Coronary artery (tissue), 2 donors: ENCODE measurements at places on chromosomes 6 and 20.
A peak's percentile ranks its signal among the peaks of the same experiment; 100 is the strongest.

- DNase-seq = peak; percentile 89
Measured at GRCh38 chr6:35370124-35370741, 27.9 kb downstream of the PPARD start.

- DNase-seq = no peak
Measured at GRCh38 chr20:30812739-30813411, 444.6 kb upstream of the DEFB115 start.

DNA sequence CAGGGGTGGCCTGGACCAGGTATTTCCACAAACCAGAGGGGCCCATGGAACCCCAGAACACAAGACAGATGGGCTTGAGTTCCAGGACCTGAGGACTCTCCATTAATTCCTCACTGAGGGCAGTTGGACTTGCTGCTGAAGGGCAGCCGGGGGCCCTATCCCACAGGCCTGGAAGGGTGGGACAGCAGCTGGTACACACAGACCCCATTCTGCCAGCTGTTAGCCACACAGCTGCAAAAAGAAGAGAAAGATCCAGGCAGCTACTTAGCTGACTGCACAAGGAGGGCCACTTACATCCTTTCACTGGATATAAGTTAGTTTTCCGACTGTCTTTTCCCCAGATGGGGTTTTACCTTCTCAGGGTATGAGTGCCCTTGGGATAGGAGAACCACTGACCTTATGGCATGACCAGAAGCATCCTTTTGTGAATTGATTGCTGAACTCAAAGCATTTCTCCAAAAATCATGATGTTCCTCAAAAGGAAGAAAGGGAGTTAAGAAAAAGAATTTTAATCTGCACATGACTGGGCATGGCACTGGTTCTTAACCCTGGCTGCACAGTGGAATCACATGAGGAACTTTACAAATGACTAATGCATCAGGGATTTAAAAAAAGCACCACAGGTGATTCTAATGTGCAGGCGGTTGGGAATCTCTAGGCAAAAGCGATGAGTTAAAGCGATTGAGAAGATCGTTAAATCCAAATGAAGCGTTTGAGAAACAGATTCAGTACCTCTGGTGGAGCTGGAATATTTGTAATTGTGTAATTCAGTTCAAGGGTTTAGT, 199.4 kb downstream of the TFAP2A start:
- no peak for DNase-seq

- no peak for DNase-seq
Measured at GRCh38 chr20:25319241-25320034, 71.2 kb downstream of the ABHD12 start.

DNA sequence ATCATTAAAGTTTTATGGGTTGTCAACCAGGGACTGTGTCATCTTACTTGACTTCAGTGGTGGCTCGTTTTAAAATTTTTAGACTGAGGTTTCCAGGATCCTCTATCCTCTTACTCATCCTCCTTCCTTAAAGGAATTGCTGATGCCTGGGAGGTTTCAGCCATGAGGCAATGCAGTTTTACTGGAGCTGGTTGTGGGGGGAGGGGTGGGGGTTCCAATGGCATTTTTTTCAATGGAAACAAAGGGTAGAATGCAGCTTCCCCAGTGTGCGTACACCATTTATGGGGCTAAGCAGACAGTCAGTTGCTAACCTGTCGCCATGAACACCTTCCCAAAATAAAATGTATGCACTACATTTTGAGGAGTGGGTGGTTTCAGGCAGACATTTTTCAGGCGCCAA, 88.0 kb downstream of the METTL24 start:
- DNase-seq = no peak

DNA sequence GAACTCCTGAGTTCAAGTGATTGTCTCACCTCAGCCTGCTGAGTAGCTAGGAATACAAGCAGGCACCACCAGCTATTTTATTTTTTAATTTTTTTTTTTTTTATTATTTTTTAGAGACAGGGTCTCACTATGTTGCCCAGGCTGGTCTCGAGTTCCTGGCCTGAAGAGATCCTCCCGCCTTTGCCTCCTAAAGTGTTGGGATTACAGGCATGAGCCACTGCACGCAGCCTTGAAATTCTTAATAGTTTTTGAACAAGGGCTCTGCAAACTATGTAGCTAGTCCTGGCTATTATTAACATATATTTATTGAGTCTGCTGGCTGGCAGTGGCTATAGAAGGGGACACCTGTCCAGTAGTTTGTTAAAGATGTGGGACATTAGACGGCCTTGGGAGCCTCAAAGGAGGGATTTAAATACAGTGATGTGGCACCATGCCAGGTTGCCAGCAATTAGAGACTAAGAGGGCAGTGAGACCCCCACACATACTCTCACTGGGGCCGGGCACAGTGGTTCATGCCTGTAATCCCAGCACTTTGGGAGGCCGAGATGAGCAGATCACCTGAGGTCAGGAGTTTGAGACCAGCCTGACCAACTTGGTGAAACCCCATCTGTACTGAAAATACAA, 21.1 kb upstream of the TAF8 start:
- no peak for DNase-seq

GRCh38 chr6:4506223-4506622, 270.0 kb upstream of the CDYL start:
- no peak for DNase-seq

DNA sequence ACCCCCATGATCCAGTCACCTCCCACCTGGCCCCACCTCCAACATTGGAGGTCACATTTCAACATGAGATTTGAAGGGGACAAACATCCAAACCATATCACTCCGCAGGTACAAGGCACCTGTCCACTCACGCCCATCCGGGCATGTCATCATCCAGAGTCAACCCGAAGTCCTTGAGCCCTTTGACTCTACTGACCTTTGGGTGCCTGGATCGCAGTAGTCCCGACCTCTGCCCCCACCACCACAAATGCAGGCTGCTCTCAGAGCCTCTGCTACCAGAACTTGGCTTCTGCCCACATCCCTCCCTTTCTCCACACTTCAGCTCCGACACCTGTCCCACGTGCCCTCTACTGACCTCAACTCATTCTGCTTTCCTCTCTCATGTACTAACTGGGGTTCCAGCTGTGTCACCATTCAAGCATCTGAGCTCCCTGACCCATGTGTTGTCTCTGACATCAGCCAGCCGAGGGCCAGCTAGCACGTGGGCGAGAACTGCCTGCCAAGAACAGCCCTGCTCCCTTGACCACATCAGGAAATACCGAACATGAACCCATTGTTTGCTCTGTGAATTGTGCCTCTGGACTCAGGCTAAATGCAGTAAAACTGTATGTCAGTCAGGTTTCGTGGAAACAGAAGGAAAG, 498.3 kb upstream of the SULF2 start:
- DNase-seq = peak; percentile 77

DNA sequence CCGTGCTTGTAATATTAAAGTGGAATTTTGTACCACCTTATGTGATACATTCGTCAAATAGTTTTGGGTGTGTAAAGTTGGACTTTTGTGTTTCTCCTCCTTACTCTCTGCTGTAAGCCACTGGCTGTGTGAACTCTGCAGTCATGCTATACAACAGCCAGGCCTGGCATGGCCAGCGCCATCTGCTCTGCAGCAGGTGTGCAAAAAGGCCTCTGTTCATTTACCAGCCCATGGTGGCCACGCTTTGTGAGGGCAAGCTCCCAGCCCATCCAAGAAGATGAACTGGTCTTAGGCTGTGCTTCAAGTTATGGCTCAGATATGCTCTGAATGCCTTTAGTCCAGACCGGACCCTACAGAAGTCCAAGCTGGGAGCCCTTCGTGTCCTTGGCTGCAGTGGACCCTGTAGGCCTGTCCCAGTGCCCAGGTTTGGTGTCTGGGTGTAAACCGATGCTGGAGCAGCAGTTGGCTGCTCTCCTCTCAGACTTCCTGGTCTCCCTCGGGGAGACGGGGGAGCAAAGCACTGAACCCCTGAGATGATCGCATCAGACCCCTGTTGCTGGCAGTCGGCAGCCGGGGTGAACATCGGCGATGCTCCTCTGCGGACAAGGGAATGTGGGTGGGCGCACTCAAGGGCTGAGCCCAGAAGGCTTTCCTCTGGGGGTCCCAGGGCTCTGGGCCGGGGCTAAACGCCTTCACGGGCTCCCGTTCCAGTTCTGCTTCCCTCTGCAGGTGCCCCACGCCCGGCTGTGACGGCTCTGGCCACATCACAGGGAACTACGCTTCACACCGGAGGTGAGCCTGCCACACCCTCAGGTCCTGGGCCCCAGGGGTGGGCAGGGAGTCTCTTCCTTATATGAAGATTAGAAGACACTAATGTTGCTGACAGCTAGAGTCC, 28.6 kb upstream of the PCMTD2 start:
- DNase-seq = no peak

DNA sequence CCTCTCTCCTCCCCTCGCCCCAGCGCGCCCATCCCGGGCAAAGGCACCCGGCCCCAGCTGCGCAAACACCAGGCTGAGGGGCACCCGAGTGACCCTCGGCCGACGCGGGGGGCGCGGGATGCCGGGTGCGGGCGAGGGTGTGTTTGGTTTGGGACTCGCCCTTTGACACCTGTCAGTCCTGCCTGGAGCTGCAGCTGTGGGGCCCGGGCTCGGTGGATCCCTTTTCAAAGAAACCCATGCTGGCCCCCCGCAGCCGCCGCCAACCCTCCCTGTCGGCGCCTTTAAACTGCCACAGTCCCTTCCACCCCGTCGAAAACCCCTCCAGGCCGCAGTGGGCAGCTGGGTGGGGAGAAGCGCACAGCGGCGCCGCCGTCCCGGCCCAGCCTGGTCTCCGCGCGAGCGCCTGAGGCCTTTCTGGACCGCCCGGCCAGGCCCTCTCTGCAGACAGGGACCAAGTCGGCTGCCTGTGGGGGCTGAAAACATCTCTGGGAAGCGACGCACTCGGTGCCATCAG, 5.5 kb downstream of the FOXQ1 start:
- no peak for DNase-seq

GRCh38 chr6:151723152-151723551, 84.3 kb upstream of the ESR1 start:
- DNase-seq = no peak

- DNase-seq = no peak
Measured at GRCh38 chr6:166530211-166531095, 56.0 kb downstream of the RAMACL start.

DNA sequence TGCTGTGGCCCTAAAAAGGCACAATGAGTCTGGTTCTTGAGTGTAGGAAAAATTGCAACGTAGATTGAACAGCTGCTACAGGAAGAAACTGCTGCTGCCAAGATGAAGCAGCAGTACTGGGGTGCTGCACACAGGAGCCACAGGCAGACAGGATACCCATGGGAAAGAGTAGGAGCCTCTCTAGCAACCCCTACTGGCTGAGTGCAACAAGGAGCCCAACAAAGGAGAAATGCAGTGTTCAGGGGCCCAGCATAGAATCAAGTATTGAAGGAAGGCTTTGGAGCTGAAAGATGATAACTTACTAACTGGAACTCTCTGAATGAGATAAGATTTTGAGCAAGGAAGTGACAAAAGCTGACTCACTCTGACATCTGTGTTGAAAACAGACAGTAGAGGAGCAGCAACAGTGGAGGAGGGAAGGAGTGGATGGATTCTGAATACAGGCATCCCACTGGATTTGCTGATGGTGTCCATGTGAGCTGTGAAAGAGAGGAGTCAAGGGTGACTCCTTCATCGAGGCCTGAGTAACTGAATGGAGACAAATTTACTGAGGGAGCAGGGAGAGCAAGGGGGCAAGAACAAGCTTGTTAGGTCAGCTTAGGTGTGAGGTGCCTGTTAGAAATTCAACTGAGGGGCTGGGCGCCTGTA, 534.7 kb upstream of the JARID2 start:
- no peak for DNase-seq

- DNase-seq = no peak
Measured at GRCh38 chr20:54116550-54117235, 46.3 kb upstream of the BCAS1 start.

DNA sequence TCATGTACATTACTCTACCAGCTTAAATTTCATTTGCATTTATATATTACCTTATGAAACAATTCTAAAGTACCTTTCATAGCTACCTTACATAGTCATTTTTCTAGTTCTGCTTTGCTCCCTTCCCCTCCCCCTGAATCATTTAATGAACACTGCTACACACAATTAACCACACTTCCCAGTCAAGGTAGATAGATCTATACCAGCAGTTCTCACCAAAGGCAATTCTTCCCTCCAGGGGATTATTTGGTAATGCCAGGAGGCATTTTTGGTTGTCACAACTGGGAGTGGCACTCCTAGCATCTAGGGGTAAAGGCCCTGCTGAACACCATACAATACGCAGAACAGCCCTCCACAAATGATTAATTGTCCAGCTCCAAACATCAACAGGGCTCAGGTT, 143.9 kb upstream of the SHLD1 start:
- DNase-seq = no peak

DNA sequence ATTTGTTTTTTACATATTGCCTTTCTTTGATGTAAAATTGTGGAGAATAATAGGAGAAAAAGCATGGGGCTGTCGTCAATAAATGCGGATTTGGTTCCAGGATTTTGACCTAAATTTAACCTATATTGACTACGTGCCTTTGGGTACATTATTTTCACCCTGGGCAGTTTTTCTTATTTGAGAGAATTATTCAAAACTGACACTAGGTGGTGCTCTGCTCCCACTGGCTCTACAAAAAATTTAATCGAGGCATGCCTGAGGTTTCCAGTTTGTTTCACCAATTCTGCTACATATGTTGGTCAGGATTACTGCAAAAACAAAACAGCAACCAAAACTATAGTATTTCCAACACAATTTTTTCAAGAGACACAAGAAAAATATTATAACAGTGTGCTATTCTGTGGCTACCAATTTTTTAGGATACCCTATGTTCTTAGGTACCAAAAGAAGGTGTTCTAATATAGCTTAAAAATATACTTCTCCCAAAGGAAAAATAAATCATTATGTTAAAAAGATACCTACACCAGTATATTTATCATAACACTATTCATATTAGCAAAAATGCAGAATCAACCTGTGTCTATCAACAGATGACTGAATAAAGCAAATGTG, 48.6 kb upstream of the FABP7 start:
- no peak for DNase-seq

DNA sequence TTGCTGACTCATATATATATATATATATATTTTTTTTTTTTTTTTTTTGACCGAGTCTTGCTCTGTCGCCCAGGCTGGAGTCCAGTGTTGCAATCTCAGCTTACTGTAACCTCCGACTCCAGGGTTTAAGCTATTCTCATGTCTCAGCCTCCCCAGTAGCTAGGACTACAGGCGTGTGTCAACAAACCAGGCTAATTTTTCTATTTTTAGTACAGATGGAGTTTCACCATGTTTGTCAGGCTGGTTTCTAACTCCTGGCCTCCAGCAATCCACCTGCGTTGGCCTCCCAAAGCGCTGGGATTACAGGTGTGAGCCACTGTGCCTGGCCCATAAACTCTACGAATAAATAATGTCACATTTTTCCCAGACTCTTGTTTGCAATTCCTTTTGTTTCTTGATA, 4.8 kb downstream of the LRP11 start:
- DNase-seq = no peak
